ENCODE measurements at places on chromosomes 2 and 18.

DNA sequence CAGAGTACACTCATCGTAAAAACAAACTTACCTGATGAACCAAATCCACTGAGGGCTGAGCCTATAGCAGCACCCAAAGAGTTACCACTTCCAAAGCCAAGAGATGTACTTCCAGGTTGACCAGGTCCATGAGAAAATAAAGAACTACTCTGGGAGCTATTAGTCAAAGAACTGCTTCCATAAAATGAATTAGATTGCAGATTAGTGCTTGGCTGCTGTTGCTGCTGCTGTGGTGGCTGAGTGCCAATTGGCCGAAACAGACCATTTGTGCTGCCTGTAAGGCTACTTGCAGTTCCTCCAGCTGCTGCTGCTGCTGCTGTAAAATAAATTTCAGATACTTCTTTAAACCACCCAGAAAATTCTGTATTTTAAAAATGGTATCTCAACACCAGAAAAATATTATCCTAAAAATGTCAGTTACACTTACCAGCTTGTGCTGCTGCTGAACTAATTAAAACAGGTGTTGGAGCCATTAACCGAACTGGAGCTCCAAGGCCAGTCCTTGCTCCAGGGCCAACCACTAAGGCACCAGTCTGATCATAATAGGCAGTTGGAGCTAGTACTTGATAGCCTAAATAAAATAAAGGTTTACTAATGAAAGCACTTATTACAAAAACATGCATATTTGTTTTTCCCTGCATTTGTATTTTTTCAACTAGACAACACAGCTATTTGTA lies 58.1 kb upstream of the SDC1 start:
- no peak for DNase-seq

DNA sequence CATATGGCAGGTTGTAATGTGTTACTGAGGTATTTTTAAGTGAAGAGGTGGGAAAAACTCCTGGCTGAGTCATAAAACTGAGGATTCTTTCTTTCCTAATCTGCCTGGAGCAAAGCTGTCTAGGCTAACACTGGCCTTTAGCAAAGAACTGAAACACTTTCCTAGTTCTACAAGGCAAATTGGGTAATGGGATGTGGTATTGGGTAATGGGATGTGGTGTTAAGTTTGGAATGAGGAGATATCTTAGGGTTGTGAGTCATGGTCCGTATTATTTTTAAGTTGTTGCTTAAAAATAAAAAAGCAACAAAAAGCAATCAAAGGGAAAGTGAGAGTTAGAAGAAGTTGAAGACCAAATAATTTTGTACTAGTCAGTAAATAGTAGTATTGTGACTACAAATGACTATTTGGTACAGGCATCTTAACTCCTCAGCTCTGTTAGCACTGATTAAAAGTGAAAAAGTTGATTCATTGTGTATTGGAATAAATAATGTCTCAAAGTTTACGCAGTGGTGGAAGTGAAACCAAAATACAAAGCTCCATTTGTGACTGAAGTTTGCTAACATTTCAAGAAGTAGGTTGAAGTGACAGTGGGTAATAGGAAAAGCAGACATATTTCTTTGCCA lies 216.8 kb downstream of the CAMKMT start:
- DNase-seq = peak; percentile 24

- no peak for DNase-seq
These were observed 34.7 kb upstream of the MARCHF7 start for GRCh38 chr2:159677654-159678053.

DNA sequence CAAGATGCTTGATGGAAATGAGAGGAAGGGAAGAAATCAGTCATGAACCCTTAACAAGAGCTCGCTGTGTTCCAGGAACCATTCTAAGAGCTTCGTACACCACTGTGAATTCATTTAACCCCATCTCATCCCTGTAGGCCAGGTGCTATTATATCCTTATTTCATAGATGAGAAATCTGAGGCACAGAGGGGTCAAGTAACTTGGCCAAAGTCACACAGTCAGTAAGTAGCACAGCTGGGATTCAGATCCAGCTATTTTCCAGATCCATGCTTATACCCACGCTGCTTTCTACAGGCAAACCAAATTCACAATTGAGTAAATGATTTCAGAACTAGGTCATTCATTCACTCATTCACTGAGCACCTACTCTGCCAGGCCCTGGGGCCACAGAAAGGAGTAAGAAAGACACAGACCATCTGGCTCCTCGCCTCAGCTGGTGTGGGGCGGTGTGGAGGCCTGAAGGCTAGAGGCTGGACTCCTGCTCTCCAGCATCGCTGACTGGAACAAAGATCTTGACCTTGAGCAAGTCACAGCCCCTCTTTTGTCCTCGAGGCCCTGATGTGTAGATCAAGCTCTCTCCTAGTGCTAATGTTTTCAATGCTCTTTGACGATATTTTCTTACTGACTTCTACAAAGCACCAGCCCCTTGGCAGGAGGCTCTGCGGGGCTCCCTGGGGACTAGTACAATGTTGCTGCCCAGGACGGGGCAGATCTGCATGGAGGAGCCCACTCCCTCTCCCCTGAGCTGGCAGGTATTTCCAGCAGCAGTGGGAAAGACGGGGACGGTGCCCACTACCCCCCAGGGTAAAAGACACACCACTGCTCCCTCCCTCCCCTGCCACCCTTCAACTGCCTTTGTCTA lies 26.5 kb downstream of the STEAP3 start:
- no peak for DNase-seq

DNA sequence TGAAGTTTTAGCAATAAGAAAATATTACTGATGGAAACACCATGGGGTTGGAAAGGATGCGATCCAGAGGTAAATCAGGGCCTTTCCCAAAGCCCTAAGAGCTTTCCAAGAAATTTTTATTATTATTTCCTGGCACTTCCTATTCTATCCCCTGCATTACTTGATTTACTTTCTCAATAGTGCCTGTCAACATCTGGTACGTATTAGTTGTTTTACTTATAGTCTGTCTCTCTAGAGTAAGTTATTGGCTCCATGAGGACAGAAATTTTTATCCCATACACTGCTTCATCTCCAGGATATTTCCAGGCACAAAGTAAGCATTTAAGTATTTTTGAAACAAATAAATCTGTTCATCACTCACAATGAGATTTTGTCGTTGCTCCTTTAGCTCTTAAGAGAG lies 18.1 kb downstream of the PPP4R1 start:
- no peak for DNase-seq

Measured in GM04504 (cell line).